Activated CD4-positive, CD25-positive, alpha-beta regulatory T cell treated with anti-CD3 and anti-CD28 coated beads, Interleukin-2, amount 50 U/mL, for 72 hours (primary cell): ENCODE measurements at places on chromosomes 5 and 9.

DNA sequence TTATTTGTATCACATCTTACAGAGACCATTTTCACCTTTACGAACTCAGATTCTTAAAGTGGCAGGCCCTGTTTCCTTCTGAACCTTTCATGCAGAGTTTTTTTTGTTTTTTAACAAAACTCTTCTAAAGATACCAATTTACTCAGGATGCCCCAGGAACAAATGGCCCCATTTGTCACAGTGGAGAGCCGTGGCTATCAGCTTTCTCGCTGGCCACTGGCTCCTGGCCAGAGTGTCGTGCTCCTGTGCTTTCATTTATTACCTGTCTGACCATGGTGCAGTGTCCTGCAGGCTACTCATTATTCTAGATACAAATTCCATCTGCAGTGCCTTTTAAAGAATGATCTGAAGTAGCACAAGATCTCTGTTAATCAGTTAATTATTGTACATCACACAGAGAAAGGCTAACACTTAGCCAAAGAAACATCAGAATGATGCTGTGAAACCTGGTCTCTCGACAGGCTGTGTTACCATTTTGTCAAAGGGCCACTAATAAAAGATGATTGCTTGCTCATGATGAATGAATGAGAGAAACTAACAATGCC is 27.8 kb downstream of the ADRA1B start:
- no peak for DNase-seq

DNA sequence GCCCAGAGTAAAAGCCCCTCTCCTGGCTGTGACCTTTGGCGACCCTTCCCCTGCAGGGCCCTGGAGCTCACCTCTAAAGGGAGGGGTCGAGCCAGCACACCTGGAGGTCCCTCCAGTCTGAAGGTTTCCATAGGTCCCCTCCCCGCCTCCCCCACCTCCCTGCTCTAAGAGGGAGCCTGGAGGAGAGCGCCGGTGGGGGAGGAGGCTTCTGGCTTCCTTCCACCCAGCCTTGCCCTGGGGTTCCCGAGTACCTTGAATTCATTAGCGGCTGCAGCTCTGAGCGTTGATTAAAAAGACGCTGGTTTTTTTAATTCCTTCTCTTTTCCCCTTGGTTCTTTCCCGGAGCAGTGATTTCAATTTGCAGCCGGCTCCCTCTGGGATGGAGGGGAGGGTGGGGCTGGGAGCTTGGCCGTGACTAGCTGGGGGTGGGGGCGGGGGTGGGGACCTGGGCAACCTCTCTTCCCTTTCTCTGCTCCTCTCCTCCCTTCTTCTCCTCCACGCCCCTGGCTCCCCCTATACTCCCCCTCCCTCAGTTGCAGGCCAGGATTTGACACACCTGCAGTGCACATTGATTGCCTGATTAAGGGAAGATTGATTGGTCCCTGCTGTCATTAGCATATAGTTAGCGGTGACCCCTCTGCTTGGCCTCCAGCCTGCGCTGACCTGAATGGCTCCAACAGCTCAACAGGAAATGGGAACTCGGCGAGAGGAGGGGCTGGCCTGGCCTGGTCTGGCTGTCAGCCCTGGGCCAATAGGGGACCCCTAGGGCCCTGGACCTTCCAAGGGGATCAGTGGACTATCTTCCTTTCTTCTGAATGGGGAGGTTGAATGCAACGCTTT is 67.5 kb upstream of the RAPGEF1 start:
- no peak for DNase-seq

DNA sequence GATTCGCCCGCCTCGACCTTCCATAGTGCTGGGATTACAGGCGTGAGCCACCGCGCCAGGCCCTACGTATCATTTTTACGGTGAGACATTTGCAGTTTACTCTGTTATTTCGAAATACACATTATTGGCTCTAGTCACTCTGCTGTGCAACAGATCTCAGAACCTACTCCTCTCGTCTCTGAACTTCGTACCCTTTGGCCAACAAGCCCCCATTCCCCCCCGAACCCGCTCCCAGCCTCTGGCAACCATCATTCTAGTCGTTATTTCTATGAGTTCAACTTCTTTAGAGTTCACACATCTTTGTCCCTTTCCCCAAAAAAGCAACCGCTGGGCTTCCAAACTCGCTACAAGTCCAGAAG is 735 bp downstream of the PTGR1 start:
- no peak for DNase-seq

GRCh38 chr5:145680767-145681166 is 154.4 kb downstream of the PRELID2 start:
- DNase-seq: no peak

DNA sequence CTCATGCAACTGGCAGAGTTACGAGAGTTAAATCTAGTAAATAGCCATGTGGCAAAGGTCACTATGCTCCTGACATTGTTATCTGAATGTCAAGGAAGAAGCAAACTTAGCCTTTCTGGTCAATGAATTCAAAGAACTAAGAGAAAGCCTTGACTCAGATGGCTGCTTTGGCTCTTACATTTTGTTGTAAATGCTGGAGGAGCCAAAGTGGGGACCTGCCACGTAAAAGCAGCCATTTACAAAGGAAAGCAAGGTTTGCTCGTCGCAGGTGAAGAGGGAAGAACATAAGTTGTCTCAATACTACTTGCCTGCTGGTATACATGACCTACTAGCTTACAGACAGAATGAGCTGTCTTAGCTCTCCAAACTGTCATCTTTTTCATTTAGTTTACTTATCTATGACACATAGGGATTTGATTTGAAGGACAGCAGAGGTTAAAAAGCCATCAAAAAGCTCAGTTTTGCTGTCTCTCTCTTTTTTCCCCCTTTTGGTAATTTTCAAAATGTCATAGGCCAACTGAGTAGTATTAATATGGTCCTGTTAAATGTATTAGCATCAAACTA is 1052.8 kb upstream of the DMAC1 start:
- DNase-seq: no peak

DNA sequence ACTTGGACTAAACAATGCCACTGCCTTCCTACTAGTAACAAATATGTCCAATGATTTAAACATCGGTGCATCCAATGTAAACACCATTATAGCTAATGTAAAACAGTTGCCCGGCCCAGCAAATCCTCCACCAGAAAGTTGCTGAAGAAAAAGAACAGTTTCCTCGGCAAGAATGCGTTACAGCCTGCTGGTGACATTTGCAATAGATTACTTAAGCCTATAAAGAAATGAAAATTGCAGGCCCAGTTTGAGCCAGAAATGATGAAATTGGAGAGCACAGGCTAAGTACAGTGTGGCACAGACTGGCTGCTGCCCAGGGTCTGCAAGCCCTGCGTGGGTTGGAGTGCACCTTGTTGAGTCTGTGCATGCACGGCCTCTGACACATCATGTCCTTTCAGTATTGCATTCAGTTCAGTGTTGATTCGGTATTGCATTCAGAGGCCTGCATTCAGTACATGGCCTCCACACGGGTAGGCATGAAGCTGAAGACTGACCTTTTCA is 406.0 kb upstream of the KLF4 start:
- DNase-seq: no peak
